ENCODE measurements at places on chromosomes 3 and 15.

DNA sequence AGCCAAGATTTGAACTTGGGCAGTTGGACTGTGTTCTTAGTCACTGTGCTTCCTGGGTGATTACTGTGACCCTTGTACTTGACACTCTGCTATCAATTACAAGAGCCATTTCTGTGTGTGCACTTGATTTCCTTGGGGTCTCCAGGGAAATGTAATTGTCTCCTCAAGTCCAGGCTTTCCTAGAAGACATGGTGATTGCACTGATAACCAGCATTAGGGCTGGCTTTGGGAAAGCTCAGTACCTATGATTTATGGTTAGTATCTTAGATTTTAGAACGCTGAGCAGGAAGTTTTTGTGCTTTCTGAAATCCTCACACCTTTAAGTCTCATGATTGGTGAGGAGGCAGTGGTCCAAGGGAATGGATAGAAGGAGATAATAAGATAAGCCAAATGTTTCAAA lies 1.6 kb upstream of the CLDN11 start:
- DNase-seq: no peak

DNA sequence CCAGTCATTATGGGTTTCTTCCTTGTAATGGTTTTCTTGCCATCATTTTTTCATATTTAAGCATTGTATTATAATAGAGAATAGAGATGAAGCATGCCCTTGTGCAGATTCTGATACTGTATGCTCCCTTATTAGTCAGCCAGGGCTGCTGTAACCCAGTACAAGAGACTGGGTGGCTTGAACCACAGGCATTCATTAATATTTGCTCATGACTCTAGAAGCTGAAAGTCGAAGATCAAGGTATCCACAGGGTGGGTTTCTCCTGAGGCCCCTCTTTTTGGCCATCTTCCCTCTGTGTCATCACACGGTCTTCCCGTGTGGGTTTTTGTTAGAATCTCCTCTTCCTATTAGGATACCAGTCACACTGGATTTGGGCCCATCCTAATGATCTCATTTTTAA lies 74.5 kb downstream of the FOXP1 start:
- no peak for DNase-seq

DNA sequence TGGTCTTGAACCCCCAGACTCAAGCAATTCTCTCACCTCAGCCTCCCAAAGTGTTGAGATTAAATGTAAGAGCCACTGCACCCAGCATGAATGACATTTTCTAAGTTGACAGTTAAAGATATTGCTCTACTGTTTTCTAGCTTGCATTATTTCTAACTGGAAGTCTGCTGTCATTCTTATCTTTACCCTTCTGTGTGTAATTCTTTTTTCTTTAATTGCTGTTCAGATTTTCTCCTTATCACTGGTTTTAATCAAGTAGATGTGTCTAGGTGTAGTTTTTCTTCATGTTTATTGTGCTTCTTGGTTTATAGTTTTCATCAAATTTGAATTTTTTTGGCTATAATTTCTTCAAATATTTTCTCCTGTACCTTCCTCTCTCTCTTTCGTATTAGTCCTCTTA lies 4.9 kb downstream of the PARP15 start:
- no peak for DNase-seq

DNA sequence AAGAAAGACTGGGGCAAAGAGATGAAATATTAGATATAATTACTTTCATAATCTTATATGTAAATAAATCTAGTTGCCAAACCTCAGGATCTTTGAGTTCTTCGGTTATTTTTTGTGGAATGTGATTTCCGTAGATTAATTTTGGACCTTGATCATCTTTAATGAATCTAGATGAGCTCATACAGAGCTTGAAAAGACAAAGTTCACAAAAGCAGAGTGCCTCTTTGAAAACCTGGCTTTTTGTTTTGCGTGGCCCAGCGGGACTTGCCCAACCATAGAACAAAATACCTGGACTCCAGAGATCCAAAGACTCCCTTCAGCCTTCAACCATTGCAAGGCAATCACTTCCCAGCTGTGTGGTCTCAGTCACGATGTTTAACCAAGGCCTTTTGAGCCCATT lies 54.8 kb upstream of the CHST2 start:
- DNase-seq: no peak

DNA sequence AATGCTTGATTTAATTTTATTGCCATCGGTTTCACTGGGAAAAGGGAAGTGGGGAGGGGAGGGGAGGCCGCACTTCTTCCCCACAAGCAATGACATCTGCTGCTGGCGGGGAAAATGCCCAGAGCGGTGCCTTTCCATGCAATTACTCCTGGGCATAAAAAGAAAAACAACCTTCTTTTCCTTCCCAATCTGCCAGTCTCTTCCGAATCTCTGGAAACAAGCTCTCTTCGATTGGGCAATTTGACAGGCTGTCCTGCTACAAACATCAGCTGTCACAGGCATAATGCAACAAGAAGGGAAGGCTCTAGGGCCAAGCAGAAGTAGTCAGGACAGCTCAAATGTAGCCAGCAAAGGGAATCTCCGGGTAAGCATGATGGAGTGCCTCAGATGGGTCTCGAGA lies 93.4 kb upstream of the STRIT1 start:
- no peak for DNase-seq

GRCh38 chr3:194089357-194090177 lies 46.4 kb upstream of the HES1 start:
- peak; percentile 80 for DNase-seq

DNA sequence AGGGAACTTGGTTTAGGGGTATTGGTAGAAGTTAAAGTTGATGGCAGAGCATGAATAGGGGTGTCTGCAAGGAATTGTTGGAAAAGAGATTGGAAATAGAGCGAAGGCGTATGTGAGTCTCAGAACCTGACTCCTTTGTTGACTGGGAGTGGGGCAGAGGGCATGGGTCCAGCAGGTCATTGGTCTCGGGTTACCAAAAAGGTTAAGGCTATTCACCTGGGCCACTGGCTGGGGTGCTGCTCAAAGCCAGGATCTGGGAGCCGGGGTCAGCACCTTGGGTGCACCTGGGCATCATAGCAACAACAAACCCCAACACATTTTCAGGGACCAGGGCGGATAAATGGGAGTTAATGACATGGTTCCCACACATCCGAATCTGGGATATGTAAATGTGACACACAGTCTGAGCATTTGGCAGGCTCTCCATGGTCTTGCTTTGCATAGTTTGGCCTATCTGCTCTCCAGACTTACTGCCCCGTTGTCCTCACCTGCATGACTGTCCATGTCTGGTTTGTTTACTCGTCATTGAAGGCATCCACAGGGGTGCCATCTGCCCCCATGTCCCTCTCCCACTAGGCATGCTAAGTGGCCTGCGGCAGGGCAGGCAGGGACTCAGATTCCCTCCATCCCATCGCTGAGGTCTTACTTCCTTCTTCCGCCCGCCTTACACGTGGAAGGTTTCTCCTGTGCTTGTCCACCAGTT lies 10.1 kb downstream of the KLF13 start:
- no peak for DNase-seq

DNA sequence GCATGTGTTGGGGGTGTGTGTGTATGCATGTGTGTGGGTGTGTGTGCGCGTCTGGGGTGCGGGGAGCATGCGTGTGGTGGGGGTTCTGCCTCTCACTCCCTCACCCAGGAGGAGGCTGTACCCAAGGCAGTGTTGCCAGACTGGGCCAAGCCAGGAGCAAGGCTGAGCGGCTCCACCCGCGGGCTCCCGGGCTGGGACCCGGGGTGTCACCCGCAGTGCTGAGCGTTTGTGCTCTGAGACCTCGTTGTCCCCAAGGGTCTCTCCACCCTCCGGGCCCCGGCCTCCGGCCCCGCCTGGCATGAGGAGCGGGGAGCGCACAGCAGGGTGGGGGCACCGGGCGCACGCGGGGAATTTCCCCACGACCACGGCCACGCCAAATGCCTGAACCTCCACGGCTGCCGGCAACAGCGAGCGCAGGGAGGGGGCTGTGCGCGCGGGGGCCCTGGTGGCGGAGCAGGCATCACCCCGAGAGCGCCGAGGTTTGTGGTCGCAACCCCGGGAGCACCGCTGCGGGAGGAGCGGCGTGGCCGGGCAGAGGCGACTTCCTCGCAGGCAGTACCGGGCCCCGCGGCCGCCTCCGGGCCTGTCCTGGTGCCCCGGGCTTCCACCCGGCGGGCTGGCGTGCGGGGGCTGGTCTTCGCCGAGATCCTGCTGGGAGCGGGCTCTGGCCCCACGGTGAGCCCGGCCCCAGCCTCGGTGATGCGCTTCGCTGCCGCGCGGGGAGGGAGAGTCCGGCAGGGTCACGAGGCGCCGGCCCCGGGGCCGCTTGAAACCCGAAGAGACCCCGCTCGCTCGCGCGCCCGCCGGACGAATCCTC lies 7.4 kb upstream of the OCA2 start:
- DNase-seq: no peak

DNA sequence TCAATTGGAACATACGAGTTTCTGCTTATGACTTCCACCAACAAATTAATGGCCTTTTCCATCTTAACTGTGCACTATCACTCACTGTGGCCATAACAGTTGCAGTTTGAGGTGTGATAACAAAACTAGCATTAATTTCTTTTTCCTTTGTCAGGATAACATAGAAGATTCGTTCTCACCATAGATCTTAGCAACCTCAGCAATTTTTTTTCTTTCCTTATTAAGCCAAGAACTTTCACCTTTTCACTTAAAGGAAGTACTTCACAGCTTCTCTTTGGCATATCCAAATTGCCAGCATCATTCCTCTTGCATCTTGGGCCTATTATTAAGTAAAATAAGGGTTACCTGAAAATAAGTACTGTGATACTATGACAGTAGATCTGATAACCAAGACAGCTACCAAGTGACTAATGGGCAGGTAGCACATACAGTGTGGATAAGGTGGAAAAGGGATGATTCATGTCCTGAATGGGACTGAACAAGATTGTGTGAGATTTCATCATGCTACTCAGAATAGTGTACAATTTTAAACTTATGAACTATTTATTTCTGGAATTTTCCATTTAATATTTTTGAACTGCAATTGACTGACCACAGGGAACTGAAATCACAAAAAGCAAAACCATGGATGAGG lies 46.6 kb downstream of the CEP70 start:
- DNase-seq: no peak

GRCh38 chr3:145333931-145334330 lies 827.1 kb downstream of the PLOD2 start:
- no peak for DNase-seq

GRCh38 chr15:52912172-52912571 lies 122.0 kb upstream of the ONECUT1 start:
- no peak for DNase-seq

GRCh38 chr3:71339049-71339448 lies 244.5 kb downstream of the FOXP1 start:
- no peak for DNase-seq

- DNase-seq: no peak
Observed at GRCh38 chr3:179921500-179921899, 115.2 kb downstream of the PEX5L start.

DNA sequence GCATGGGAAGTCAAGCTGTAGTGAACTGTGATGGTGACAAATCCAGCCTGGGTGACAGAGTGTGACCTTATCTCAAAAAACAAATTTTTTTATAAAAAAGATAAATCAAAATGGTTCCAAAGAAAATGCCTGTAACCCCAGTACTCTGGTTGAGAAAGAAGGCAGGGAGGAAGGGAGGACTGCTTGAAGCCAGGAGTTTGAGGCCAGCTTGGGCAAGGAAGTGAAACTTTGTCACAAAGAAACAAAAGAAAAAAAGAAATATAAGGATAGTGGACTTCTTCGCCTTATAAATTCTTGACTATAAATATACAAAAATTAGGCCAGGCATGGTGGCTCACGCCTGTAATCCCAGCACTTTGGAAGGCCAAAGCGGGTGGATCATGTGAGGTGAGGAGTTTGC lies 34.1 kb downstream of the SMARCC1 start:
- DNase-seq: no peak

GRCh38 chr3:31523543-31523942 lies 9.2 kb upstream of the STT3B start:
- no peak for DNase-seq

DNA sequence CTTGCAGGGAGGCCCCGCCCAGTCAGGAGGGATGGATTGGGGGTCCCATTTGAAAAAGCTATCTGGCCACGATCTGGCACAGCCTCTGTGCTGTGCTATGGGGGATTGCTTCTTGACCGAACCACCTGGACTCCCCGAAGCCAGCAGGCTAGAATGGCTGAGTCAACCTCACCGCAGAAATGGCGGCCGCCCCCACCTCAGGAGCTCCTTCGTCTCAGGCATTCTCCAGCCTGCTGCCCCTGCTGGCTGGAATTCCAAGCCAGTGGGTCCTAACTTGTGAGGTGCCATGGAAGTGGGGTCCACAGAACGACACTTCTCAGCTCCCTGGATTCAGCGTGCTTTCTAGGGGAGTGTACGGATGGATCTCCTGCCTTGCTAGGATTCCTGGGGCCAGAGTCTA lies 180.5 kb upstream of the TRIM42 start:
- no peak for DNase-seq

DNA sequence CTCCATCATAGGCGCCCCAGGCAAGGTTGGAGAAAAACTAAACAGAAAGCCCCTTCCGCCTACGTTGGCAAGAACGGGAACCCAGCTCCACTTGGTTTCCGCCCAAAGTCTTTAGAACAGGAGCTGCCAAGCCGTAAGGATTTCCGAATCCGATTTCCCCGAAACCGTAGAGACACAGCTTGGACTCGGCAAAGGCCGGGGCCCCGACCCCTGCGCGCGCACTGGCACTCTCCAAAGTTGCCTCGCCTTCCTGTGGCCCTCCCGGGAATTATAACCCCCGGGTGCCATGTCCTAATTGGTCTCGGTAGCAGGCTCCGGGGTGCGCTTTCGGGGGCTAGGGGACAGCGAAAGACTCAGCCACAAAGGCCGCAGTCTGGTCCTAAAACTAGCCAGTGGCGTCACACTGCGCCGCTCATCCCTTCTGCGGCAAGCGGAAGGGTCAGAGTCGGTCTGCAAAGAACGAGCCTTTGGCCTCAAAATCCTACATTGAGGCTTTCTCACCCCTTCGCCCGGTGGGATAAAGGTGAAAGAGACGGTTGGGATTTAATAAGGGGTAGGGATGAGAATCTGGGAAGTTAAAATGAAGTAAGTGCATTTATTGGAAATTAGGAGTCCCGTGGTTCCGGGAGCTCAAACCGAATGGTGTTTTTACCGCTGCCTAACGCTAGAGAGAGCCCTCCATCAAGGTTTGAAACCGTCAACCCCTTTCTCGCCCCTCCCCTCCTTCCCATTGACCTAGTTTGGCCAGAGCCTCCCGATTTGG lies 6.8 kb downstream of the BCL6 start:
- DNase-seq: peak; percentile 86

DNA sequence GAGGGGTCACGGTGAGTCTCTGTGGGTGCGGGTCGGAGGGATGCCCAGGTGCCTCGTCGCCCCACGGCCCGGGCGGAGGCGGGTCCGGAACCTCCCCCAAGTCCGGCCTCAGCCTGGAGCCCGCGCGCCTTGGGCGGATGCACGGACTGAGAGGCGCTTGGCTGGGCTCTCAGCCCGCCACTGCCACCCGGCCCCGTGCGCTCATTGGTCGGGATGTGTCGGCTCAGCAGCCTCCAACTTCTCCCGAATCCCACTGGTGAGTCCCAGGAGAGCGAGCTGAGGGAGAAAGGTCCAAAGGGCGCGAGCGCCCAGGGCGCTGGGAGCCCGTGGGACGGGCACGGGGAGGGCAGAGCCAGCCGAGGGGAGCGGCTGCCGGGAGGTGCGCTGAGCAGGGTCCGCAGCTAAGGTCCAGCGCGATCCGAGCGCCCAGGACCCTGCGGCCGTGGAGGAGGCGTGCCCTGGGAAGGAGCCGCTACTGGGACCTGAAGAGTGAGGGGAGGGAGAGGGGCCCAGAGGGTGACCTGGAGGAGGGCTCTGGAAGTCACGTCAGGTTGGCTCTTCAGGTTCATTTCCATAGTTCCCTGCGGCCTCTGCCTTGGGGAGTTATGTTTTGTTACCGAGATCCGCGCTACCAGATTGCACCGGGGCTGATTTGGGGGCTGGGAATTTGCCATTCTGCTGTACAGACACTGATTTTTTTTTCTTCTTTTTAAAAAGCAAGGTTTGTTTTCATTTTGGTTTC lies at the start of gene MME:
Gene MME (plus strand): TSS at position 574 of the 742 bp plus-strand sequence. CDS start 3,849 bp downstream, outside the sequence.
- peak; percentile 1 for DNase-seq

GRCh38 chr15:67021455-67021854 lies 43.9 kb upstream of the SMAD3 start:
- no peak for DNase-seq
